ENCODE measurements at places on chromosomes 11 and 22. TPM values are rescaled to one million over a fixed set of nuclear protein-coding genes. Genes with fewer than 3 reads are reported as not detected.

ENTHD1 gene
- not detected for polyA plus RNA-seq

GRCh38 chr11:119639642-119640205, 89.3 kb downstream of the NECTIN1 start:
- H3K4me1 ChIP-seq = no peaks in the 10 kb centered on the region
- DNase-seq = no peak
- no peaks in the 10 kb centered on the region for H3K36me3 ChIP-seq
- no peaks in the 10 kb centered on the region for H3K27me3 ChIP-seq

DNA sequence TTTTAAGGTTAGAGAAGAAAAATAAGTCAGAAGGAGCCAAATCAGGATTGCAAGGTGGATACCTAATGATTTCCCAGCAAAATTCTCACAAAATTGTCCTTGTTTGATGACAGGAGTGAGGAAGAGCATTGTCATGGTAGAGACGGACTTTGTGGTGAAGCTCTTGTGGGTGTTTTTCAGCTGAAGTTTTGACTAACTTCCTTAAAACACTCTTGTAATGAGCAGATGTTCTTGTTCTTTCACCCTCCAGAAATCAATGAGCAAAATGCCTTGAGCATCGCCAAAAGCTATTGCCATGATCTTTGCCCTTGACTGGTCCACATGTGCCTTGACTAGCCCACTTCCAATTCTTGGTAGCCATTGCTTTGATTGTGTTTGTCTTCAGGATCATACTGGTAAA, 20.0 kb downstream of the CALCB start:
- H3K4me3 ChIP-seq = no peak overlapping the region
- peaks cover 7% of the 10 kb centered on the region for H3K4me1 ChIP-seq
- H3K27me3 ChIP-seq = peaks cover 8% of the 10 kb centered on the region
- H3K27ac ChIP-seq = no peak overlapping the region
- no peaks in the 10 kb centered on the region for H3K36me3 ChIP-seq
- no peak for DNase-seq

DNA sequence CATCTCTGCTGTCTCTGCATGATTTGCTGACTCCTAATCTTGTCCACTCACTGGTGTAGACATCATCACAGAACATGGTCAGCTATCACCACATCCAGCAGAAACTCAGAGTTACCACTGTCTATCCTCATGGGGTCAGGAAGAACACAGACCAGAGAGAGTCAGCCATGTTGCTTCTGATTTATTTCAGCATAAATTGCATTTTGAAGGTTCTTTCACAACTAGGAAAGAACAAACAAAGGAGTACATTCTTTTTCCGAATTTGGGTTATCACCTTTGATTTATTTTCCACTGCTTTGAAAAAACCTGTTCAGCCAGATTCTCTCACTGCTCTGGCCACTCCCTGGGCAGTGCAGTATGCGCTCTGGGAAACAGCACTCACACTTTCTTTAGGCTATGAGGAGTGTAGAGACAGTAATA, 172.0 kb upstream of the MTMR2 start:
- H3K4me3 ChIP-seq = no peak overlapping the region
- H3K36me3 ChIP-seq = no peaks in the 10 kb centered on the region
- H3K4me1 ChIP-seq = peaks cover 47% of the 10 kb centered on the region
- H3K27ac ChIP-seq = peak overlapping the region; percentile 1

DNA sequence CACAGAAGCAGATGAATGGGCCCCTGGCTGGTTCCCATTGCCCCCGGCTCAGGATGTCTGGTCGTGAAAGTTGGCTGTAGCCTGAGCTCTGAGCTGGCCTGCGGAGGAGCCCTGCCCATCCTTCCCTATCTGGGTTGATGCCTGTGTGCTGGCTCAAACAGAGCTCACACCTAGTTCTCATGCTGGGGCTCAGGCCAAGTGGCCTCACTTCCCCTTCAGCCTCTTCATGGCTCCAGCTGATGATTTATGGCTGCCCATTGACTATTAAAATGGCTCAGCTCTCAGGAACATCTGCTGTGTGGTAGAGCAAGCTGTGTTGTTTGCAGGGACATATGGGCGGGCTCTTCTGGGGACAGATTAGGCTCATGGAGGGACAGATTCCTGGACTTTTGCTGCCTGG, 64.7 kb downstream of the ADAMTS15 start:
- H3K36me3 ChIP-seq = no peaks in the 10 kb centered on the region
- no peaks in the 10 kb centered on the region for H3K27me3 ChIP-seq
- no peak overlapping the region for H3K4me3 ChIP-seq
- peaks cover 36% of the 10 kb centered on the region for H3K4me1 ChIP-seq
- peak; percentile 73 for DNase-seq

Measured in GM23248 (cell line).